Mesothelial cell of epicardium (in vitro differentiated cells): ENCODE measurements at places on chromosomes 3 and 15. TPM values are rescaled to one million over a fixed set of nuclear protein-coding genes. Genes with fewer than 3 reads are reported as not detected.

DNA sequence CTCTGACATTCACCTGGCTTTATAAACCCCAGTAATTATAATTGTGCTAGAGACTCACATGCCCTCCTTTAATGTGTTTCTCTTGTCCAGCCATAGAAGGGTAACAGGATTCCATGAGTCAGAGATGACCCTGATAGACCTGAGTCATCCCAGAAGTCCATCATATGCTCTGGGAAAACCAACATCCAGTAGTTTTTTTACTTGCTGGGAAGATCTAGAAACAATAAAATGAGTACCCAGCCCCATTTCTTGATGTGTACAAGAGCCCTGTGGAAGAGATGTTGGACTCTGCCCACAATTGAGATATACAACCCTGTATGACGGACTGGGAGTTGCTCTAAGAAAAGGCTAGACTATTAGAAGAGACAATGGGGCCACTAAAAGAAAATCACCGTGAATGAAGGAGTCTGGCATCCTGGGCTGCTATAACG is 22.4 kb upstream of the THUMPD3 start:
- DNase-seq = no peak

PEX5L gene
- 0.04 to 0.32 TPM (median 0.20 TPM) in 3 replicates for total RNA-seq

DNA sequence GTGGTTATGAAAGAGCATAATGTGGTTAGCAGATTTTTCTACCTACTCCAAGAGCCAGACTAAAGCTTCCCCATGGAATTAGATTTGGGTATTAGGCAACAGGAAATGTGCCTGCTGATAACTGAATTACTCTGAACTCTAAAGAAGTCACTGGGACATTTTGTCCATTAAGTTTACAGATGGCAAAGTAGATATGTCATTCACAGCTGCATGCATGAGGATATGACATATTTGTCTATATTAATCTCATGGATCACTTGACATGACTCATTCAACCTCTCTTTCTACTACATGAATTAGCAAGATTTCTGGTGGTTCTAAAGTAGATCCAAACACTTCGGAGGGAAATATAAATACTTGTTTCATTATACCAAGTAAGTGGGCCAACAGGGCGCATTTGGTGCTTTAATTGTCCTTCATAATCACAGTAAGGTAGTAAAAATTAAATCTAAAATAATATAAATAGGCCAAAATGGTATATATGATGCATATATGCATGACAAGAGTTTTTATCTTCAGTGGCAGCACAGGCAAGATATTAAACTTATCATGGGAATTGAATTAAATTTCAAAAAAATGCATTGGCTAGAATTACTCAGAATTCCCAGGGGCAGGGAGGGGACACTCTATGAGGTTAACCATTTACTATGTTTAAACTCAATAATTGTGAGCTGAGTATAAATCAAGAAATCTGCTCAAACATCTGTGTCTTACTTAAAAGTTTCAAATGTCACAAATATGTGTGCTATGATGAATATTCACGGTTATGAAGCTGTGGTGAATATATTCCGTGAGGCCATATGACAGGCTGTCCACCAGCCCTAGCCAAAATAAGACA is 365.3 kb upstream of the KCNMB2 start:
- DNase-seq = no peak

- DNase-seq = no peak
Observed at GRCh38 chr3:66115858-66116654, 77.3 kb upstream of the MAGI1 start.

GRCh38 chr3:106337116-106337515 is 468.3 kb upstream of the CBLB start:
- DNase-seq = no peak

TRH gene
- total RNA-seq = 0.13 to 0.38 TPM (median 0.31 TPM) in 3 replicates

- DNase-seq = no peak
Observed at GRCh38 chr3:10373686-10374261, 52.9 kb upstream of the SEC13 start.

DNA sequence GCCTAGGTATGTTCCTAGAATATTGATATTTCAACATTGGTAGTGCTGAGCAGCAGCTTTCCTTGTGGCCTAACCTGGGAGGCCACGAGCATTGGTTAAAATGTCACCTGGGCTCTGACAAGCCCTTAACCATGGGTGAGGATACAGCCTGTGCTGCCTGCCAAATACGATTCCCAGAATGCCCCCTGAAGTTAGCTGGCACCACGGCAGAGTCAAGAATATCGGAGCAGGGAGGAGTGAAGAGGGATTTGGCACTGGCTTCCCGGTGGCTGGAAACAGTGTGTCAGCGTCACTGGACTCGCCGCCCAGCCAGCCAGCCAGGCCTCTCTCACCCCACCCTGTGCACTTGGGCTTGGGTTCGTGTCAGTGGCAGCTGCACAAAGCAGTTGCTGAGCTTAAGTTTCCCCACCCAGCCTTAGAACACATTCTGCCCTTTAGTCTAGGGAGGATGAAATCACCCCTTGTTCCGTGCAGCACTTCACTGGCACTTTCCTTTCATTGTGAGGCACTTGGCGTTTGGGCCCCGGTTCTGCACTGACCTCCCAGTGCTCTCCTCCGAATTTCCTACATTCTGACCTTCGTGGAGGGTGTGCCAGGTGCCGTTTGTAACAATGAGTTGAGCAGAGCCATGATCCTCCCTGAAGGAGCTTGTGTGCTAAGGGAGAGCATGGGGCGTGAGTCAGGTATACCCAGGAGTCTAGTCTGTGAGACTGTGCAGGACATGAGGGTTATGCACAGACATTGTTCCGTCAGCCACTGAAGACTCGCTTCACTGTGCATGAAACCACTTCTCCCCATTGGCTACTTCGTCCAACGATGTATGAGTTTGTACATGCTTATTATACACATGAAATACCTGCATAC is 152.8 kb upstream of the BHLHE40 start:
- no peak for DNase-seq

GPR27 gene
- total RNA-seq = 13.4 to 16.1 TPM (median 14.2 TPM) in 3 replicates

- no peak for DNase-seq
Observed at GRCh38 chr15:41487802-41488201, 5.9 kb upstream of the ITPKA start.

GRCh38 chr15:29611057-29611456 is 211.2 kb downstream of the TJP1 start:
- DNase-seq = no peak

DNA sequence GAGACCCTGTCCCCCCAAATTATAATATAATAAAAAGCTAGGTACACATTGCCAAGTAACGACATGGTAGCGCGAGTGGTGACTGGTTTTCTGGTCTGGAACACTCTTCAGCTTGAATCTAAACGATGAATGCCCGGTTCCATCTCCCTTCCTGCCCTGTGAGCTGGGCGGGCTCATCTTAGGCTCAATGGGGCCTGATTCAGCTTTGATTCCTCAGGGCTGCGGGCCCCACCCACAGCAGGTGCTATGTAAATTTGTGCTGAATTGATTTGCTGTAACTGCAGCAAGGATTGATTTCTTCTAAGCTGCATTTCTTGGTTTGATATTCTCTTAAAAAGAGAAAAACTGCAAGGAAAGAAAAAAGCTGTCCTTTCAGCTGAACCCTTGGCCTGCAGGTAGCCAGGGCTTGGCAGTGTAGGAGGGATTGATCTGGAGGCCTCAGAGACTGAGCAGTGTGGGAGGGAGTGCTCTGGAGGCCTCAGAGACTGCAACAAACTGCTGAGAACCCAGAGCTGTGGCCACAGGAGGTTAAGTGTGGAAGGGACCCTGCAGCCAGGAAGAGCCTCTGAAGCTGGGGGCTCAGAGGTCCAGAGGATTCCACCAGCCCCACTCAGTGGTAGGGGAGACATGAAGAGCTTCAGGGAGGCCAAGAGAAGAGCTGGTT is 231.6 kb downstream of the XXYLT1 start:
- no peak for DNase-seq

CATSPER2 gene
- 6.6 to 11.2 TPM (median 7.8 TPM) in 3 replicates for total RNA-seq

DNA sequence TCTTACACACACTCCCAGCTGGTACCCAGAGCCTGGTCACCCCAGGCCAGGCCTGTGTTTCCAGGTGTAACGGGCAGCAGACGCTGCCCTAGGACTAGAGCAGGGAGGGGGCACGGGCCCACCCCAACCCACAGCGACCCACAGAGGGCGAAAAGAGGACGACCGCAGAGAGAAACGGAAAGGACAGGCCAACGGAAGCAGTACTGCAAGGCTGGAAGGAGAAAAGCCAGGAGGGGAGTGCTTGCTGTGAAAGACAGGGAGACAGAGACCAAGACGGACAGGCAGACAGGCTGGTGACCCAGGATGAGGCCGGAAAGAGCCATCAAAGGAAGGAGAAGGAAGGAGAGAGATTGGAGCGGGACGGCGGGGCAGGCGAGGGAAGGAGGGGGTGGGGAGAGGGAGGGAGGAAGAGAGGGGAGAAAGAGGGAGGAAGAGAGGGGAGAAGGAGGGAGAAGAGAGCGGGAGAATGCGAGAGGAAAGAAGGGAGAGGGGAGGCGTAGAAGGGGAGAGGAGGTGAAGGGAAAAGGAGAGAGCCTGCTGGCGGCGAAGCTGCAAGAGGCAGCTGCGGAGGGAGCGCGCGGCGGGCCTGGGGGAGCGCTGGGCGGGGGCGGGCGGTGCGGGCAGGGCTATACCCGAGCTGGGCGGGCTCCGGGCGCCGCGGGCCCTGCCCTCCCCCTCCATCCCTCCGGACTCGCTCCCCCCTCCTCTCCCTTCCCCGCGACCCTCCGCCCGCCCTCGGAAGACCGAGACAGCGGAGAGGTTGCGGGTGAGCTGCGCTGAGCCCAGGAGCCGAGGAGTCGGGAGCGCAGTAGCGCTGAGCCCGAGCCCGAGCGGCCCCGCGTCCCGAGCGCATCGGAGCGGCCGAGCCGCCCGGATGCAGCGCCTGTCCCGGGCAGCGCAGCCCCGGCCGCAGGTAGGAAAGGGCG is at the start of gene SLC6A1:
TSS of gene SLC6A1 (plus strand) at position 732 of the 926 bp plus-strand sequence. CDS start 24,464 bp downstream, outside the sequence.
- no peak for DNase-seq

SNTN gene
- total RNA-seq = 0.22 to 0.23 TPM in 2 of 3 replicates, not detected in the other

GRCh38 chr15:96020133-96020532 is 310.4 kb upstream of the NR2F2 start:
- no peak for DNase-seq

GRCh38 chr3:70861234-70861633 is 548.8 kb upstream of the MDFIC2 start:
- no peak for DNase-seq

DNA sequence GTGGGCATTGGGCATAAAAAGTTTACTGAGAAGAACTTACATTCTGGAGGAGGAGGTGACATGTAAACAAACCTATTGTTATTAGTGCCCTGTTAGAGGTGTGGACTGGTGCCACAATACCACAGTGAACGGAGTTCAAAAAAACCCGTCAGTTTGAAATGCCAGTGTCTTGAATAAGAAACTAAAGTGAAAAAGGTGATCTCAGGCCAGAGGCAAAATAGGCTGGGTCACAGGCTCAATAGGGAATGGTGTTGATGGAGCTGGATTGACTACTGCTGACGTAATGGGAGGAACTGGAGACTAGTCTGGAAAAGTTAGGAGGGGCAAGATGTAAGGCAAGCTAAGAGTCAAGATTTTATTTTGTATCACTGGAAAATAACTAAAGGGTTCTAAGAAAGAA is 1.6 kb upstream of the DCBLD2 start:
- no peak for DNase-seq

DNA sequence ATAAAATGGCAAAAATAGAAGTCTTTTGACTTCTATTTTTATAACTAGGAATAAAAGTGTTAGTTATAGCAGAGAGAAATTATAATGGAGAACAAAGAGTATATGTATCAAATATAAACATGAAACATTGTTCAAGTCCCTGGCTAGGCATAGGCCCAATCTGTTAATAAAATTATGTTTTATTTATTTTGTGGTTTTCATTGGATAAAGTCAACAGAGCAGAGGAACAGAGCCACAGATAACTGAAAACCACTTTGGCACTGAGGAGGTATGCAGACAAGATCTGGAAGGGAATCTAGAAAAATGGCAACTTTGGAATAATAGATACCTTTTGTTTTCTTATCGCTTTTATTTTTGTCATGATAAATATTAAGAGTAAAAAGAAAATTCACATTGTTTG is 50.4 kb upstream of the ICE2 start:
- no peak for DNase-seq

CD86 gene
- total RNA-seq = 0.33 to 0.47 TPM (median 0.34 TPM) in 3 replicates

- no peak for DNase-seq
Observed at GRCh38 chr3:100976611-100977010, 16.6 kb downstream of the ABI3BP start.

COL6A5 gene
- total RNA-seq = 0.04 to 0.09 TPM (median 0.07 TPM) in 3 replicates

GRCh38 chr3:105375750-105376511 is 9.2 kb downstream of the ALCAM start:
- DNase-seq = no peak

DNAH12 gene
- 0.29 to 0.60 TPM (median 0.43 TPM) in 3 replicates for total RNA-seq

- no peak for DNase-seq
Observed at GRCh38 chr15:58307313-58307961, 124.4 kb upstream of the LIPC start.

TOPBP1 gene
- 35.5 to 40.3 TPM (median 39.3 TPM) in 3 replicates for total RNA-seq

CPB1 gene
- 11.5 to 16.2 TPM (median 11.9 TPM) in 3 replicates for total RNA-seq

- no peak for DNase-seq
Observed at GRCh38 chr3:72544239-72544638, 304.0 kb downstream of the SHQ1 start.

GRCh38 chr3:120090422-120090821 is 3.8 kb downstream of the GSK3B start:
- no peak for DNase-seq

DNA sequence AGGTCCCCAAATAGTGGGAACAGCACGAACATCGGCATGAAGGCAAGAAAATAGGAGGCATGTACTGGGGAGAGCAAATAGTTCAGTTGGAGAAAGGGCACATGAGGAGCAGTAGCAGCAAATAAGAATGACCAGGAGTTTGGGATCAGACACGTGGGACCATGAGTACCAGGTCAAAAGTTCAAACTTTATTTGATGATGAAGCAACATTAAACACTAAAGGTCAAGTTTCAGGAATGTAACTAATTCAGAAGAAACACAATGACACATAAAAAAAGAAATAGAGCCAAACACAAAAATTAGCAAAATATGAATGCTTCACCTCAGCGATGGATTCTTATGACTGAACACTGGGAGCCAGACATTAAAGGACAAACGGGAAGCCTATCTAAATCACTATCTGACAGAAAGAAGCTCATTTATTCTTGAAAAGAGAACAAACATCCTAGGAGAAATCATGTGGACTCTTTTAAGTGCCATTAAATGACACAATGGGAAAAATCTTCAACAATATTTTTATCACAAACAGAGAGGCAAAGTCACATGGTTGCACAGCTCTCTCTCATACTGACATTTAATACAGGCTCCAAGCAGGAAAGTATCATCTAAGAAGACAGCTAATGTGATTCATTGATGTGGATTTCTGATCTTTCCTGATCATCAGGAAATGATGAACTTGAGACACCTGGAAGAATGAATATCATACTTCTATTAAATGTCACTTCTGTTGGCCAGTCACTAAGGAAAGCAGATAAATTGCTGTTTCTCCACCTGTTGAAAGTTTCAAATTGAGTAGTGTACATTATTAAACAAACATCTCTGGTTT is 216.9 kb upstream of the THBS1 start:
- DNase-seq = no peak

- no peak for DNase-seq
Observed at GRCh38 chr15:35362195-35362829, 183.7 kb downstream of the DPH6 start.

GRCh38 chr15:60154764-60155325 is 150.7 kb downstream of the FOXB1 start:
- no peak for DNase-seq
